Stimulated activated CD4-positive, alpha-beta T cell treated with anti-CD3 and anti-CD28 coated beads, Interleukin-2, amount 100 ng/mL, for 24 hours (primary cell): ENCODE measurements at places on chromosomes 3 and 15.

DNA sequence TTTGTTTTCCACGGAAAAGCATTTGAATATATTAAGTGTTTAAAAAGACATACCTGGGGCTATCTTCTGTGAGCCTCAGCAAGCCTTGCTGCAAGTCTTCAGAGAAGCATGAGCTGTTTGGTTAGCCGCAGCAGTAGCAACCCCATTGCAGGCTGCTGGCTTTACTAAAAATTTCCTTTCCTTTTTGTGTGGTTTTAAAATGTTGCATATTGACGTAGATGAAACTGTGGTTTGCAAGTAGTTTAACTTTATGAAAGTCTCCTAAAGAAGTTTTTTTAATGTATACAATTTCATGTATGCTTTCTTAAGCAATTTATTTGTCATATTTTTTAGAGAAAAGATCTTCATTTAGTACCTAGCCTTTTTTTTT lies at the start of gene GPR171:
GPR171 (minus strand) TSS at position 166 of the 370 bp plus-strand sequence. CDS start 3,830 bp downstream, outside the sequence.
- peak; percentile 58 for DNase-seq

GRCh38 chr3:161413127-161413854 lies 42.0 kb upstream of the SPTSSB start:
- no peak for DNase-seq

DNA sequence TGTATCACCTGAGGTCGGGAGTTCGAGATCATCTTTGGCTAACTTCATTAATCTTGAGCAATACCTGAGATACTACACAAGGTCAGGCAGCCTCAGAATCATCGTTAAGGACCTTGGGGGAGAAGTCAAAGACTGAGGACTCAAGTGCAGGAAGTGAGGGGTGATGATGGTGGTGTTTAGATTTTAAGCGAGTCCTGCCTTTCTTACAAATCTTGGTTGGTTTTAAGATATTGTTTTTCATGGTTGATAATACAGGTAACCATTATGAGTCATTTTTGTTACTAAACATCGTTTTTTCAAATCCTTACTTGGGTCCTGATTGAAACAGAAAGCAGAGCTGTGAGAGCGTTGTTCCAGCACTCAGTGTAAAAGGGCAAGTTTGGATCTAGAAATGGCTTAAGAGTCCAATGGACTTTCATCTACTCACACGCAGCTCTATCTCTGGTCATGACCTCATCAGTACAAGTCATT lies 4.1 kb downstream of the RASGRP1 start:
- DNase-seq: no peak

GRCh38 chr3:36461597-36461996 lies 81.3 kb downstream of the STAC start:
- no peak for DNase-seq

DNA sequence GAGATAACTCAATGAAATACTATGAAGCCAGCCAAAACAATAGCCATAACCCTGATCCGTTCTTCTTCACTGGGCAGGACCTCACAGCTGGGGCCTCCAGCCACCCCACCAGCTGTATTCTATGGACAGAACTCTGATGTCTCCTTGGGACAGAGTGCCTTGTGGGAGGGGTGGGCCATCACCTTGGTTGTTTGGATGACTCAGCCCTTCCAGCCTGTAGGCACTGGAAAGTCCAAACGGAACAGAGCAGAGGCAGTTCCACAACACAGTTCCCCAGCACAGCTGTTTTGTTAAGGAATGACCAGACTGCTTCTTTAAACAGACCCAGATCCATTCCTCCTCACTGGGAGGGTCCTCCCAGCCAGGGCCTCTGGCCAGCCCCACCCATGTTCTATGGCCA lies 31.9 kb upstream of the ZBED2 start:
- DNase-seq: no peak

- DNase-seq: no peak
Observed at GRCh38 chr3:145906301-145906700, 254.7 kb downstream of the PLOD2 start.

GRCh38 chr3:101898752-101899169 lies 49.4 kb downstream of the NFKBIZ start:
- DNase-seq: no peak

GRCh38 chr3:41106691-41107090 lies 92.6 kb upstream of the CTNNB1 start:
- DNase-seq: no peak

DNA sequence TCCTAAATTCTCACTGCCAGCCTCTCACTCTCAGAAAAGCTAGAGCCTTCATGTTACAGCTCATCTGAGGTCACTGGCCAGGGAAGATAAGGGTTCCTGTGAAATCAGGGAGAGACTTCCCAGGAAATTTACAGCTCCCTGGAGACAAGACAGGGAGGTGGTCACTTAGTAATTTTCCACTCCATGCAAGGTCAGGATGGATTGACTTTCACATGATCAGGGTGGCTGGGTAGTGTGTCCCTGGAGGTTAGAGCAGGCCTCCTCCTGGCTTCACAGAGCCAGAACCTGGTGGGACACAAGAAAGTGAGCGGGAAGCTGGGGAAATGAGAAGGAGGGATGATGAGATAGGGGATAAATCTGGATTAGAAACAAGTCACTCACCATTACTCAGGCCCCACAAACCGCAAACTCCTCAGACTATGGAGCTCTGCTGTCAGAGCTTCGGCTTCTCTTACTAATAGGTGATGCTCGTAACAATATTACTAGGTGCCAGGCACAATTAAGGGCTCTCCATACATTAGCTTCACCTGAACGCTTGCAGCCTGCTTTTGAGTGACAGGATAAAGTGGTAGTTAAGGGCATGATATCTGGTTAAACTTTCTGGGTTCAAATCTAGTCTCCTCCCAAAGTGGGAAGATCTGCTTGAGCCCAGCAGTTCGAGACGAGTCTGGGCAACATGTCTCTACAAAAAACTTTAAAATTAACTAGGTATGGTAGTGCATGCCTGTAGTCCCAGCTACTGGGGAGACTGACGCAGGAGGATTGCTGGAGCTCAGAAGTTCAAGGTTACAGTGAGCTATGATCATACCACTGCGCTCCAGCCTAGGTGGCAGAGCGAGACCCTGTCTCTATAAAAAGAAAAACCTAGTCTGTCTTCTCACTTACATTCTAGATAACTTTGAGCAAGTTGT lies 24.9 kb downstream of the DUOX2 start:
- DNase-seq: no peak

DNA sequence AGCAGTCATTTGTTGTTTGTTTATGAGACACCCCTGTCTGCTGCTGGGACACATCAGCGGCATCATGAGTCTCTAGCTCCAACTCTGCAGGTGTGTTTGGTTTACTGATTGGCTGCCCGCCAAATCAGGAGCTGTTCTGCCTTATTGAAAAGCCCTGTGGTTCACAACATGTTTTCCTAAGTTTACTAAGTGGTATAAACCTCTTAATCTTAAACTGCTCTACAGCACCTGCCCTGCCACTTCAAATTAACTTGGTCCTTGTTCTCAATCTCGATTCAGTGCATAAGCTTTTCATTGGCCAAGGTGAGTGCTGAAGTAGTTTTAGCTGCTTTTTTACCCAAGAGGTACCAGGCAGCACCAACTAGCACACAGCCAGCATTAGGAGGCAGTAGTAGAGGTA lies 77.8 kb upstream of the WDR72 start:
- no peak for DNase-seq

DNA sequence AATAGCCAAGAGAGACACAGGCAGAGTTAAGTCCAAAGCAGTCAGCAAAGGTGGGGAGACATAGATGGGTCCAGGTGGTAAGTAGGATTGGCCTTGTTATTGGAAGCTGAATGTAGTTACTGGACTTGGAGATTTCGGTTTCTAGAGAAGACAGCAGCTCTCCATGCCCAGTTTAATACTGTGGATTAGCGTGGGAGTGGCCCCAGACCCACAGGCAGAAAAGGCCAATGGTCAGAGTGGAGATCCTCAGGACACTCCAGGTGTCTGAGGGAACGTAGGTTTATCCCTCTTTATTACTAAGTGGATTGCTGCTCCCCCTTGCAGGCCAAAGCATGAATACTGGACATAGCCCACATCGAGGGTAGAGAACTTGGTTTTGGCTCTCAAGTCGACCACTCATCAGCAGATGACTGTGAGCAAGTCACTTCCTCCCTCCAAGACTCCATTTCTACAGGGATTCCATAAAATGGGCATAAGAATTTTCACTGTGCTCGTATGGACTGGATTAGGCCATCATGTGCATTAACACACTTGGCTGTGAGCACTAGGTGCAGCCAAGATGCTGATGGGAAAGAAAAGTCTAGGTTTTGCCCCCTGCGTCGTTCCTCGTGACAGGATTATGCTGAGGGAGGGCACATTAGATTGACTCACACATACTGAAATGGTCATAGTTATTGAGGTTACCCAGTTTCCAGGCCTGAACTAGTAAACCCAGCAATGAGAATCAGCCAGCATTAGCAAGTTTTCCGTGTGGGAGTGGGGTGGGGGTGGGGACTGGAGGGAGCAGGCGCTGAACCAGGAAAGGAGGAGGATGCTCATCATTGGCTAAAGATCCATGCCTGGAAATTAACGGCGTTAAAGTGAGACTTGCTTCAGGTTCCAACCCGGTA lies 225.2 kb upstream of the TPRG1 start:
- no peak for DNase-seq

GRCh38 chr3:2976212-2976611 lies 134.0 kb downstream of the IL5RA start:
- no peak for DNase-seq

DNA sequence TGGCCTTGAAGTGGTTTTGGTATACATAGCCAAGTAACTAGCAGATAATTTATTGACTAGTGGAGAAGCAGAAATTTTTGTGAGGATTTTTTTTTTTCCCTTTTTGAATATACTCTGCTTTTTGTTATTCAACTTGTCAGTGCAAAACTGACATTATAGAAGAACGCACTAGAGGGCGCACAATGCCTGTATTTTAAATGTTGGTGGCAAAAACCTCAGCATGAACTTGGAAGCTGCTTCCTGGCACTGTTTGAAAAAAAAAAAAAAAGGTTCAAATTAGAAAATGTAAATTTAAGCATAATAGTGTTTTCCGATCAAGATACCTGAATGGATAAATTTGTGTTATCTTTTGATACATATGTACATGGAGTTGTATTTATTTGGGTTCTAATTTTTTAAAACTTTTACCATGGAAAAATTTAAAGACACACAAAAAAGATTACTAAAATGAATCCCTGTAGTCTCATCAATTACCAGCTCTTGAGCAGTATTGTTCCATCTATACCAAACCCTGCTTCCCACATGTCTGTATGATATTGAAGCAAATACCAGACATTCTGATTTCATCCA lies 56.0 kb downstream of the SLC25A26 start:
- peak; percentile 51 for DNase-seq

- DNase-seq: no peak
Observed at GRCh38 chr15:57668016-57668415, 38.5 kb upstream of the POLR2M start.

- no peak for DNase-seq
Observed at GRCh38 chr3:3848923-3849275, 49.7 kb downstream of the LRRN1 start.

DNA sequence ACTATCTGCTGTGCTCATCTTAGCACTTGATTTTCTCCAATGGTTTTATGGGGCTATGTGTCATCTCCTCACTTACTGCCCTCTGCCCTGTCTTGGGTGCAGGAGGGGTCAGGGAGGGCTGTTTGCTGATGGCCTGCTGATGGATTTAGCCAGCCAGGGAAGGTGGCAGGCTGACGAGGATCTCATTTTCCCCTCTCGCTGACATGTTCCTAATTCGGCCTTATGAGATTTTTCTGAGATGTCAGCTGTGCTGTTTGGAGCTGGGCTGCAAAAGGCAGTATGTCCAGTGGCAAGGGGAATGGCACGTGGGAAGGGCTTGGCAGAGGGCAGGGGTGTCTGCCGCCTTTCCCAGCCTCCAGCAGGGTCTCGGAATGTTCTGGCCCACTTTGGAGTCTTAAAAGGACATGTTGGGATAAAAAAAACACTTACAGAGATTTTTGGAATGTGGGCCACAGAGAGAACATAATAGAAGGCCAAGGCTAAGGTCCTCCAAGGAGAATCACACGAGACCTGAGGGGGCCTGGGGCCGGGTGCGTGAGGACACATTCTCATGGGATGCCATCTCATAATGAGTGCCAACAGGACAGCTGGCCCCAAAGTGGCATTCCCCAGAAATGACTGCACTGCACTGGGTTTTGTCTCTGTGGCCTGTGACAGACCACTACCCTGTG lies 303.8 kb downstream of the TLE3 start:
- DNase-seq: no peak

DNA sequence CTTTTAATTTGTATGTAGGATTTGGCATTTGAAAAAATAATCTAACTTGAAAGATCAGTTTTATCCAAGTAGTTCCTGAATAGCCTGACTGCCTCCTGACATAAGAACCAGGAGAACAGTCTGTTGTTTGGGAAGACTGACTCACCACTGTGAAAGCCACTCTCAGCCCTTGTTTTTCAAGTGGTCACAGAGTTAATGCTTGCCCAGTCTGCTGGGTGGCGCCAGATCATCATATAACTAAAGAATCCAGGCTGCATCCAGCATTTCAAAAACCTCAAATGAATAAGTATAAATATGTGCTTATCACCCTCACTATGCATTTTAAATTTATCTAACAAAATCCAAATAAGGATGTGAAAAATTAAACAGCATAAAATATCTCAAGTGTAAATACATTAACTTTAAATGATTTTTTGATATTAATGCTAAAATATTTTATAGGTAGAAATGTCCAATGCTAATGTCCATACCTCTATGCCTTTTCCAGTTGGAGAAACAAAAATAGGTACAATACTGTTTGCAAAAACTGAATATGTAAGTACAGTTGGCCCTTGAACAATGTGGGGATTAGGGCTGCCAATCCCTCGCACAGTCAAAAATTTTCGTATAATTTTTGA lies 26.9 kb upstream of the ZBBX start:
- no peak for DNase-seq

DNA sequence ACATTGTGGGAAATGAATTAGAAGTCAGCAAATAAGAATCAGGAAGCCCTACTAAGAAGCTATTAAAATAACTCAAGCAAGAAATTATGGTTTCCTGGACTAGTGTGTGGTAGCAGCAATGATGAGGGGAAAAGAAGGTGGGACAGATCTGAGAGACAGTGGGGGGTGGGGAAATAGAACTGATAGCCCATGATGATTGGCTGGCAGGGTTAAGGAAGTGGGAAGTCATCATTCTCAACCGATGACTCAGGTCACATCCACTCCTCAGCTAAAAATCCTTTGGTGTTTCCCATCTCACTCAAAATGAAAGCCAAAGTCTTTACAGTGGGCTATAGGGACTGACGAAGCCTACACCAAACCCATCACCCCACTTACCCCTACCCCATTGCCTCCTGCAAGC lies 153.9 kb upstream of the ARHGEF26 start:
- DNase-seq: no peak

DNA sequence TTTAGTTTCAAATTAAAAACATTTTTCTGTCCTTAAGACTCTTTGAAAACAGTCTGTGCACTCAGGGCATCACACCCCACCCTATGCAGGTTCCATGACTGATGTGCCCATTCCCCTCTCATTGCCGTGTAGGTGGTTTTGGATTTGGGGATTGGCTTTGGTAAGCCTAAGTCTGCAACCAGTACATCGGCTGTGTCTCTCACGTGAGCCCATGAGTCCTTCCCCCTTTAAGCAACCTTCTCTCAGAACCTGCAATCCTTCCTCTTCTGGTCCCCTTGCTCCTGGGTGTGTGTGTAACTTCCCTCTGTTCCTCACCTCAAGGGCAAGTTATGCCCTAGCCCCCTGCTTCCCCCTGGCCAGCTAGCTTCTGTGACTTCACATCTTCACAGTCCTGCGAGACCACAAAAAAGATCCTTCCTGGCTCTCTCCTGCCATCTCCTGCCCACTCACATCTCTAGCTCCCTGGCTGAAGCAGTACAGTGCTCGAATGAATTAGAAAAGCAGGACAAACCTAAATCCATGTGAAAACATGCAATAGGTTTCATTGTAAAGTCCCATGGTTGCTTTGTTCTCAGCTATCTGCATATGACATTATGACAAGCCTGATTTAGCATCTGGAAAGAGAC lies 126.7 kb downstream of the UACA start:
- no peak for DNase-seq
